T follicular helper cell (primary cell): ENCODE measurements at places on chromosomes 4 and X.
A peak's percentile ranks its signal among the peaks of the same experiment; 100 is the strongest.

DNA sequence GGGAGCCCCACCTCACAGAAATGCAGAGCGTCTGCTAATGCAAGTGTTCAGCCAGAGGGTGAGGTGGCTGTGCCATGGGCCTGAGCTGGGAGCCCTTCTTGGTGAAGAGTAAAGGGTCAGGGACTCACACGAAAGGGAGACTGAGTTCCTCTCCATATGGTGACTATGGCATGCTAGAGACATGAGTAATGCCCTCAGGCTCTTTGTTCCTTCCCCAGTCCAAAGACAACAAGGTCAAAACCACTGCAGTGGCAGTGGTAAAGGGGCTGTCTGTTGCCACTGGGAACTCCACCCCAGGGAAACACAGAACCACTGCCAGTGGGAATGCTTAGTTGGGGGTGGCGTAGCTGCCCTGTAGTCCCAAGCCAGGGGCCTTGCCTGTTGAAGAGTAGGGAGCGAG is 22.4 kb downstream of the RAB40AL start:
- DNase-seq, result no peak

DNA sequence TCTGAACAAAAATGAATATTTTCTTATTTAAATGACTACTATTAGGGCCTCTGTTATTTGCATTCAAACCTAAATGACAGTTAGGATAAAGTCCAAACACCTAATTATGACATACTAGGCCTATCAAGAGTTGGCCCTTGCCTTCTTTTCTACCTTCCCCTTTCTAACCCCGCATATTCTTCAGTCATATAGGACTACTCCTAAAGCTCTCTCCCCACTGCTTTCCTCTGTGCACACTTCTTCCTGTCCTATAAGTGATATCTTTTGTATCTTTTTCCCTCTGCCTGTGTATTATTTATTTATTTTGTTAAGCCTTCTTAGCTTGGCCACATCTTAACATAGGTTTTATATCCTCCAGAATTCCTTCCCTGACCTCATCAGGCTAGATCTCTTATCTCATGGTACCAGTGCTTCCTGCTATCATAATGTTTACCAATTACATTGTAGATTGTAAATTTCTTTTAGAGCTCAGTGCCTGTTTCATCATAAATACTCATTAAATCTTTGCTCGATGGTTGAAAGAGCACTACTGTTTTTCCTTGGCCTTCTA is 22.5 kb downstream of the ERVMER34-1 start:
- DNase-seq, result no peak

- no peak for DNase-seq
These were observed 14.6 kb upstream of the HNRNPD start for GRCh38 chr4:82388405-82388804.

DNA sequence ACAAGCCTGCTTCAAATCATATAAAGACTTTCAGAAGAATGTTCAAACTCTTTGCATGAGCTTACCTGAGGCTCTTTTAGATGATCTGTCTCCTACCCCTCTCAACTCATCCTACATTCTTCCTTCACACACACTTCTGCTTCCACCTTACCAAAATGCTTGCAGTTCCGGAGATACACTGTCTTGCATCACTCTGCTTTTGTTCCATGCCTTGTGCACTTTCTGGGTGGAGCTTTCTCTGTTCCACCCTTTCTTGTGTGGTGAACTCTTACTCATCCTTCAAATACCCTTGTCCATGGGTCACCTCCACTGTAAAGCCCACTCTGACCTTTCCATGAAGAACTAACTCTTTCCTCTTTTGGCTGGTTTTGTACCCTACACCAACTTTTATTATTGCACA is 18.4 kb upstream of the MGST2 start:
- no peak for DNase-seq

DNA sequence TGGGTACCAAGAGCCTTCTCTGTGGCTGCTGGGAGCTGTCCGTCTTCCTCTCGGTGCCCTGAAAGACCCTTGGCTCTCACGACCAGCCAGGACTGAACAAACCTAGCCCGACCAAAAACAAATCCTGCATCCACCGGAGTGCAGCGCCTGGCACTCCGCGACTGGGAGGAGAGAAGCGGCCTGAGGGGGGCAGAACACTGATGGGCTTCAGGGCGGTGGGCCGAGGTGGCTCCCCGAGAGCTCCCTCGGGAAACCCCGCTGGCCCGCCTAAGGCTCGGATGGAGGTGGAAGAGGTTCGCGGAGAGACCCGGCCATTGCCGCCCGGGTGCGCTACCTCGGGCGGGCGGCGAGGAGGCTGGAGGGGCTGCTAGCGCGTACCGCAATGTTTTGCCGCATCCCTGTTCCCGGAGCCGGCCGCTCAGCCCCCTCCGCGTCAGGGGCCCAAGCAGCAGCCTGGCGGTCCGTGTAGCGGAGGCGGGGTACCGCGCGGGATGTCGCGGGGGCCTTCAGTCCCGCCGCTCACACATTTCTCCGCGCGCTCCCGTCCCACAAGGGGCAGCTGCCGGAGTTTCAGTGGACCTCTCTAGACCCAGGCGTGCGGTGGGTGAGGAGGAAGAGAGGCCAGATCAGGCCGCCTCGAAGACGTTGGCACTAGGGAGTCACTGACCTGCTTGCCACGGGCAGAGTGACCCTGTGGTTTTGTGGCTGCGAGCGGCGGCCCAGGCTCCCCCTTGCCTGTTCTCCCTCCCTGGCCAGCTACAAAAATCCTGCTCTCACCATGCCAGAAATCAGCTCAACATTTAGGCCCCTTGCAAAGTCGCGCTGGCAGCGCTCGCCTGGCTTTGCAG is 2.2 kb downstream of the SLITRK4 start:
- DNase-seq, result no peak

DNA sequence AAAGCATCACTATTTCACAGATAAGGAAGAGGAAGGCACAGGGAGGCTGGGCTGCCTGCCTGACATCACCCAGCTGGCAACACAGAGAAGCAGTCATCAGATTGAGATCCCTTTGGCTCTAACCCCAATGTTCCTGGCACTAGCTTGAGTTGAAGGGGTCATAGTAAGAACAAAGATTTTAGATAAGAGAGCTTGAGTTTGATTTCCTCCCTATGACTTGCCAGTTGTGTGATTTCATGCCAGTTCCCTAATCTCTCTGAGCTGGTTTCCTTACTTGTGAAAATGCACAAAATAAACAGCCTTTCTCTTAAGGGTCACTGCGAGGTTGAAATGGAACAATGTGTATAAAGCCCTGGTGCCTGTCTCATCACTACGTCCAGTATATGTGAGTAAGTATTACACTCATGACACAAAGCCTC is 475.4 kb upstream of the HS3ST1 start:
- DNase-seq, result no peak

DNA sequence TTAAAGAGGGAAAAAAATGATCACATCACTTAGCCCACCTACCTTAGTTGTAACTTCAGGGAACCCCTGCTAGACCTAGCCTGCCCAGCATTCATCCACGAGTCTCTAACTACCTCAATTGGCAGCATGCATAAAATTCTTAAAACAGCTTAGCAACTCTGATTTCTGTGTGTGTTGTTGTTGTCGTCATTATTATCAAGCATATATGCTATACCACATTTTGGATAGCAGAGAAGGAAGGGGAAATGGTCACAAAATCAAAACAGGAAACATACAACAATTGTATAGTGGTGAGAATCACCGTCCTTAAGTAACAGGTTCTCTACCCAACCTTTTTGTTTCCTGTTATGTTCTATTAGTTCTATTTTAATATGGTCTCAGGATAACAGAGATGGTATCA is 2.7 kb upstream of the ACOT9 start:
- DNase-seq, result no peak

- DNase-seq, result no peak
These were observed 139.1 kb downstream of the KDR start for GRCh38 chr4:54986095-54986846.

DNA sequence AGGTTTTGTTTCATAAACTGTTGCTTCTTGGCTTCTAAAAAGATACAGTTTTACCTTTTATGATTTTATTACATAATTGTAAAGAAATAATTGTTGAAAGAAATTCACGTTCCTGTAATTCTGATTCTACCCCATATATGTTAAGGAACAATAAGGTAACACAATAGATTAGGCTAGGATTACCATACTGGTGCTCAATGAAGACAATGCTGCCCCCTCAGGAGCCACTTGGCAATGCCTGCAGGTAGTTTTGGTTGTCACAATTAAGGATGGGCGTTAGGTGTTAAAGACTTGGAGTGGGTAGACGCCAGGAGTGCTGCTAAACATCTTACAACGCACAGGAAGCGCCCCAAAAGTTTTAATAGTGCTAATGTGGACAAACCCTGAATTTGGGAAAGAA is 133.2 kb downstream of the NLGN4X start:
- DNase-seq, result no peak

- DNase-seq, result no peak
These were observed 221.2 kb downstream of the SPRY1 start for GRCh38 chr4:123617791-123618190.

- peak; percentile 37 for DNase-seq
These were observed 2.5 kb downstream of the COQ2 start for GRCh38 chr4:83282049-83282535.

GRCh38 chr4:166501941-166502382 is 628.9 kb downstream of the TLL1 start:
- no peak for DNase-seq

DNA sequence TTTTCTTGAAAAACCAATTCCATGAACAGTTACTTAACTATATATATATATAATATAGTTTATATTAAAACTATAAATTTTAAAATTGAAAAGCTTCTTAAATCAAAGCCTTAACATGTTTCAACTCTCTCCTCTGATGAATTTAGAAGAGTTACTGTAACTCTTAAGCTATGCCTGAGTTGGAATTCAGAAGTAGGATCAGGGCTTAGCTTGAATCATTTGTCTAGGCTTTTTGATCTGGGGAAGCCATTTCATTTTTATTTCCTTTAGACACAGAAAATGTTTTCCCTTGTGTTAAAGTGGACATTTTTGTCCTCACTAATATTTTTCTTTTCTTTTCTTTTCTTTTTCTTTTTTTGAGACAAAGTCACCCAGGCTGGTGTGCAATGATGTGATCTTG is 40.4 kb upstream of the PDLIM5 start:
- no peak for DNase-seq

- peak; percentile 27 for DNase-seq
These were observed 9.3 kb upstream of the SAT1 start for GRCh38 chrX:23773601-23774175.

DNA sequence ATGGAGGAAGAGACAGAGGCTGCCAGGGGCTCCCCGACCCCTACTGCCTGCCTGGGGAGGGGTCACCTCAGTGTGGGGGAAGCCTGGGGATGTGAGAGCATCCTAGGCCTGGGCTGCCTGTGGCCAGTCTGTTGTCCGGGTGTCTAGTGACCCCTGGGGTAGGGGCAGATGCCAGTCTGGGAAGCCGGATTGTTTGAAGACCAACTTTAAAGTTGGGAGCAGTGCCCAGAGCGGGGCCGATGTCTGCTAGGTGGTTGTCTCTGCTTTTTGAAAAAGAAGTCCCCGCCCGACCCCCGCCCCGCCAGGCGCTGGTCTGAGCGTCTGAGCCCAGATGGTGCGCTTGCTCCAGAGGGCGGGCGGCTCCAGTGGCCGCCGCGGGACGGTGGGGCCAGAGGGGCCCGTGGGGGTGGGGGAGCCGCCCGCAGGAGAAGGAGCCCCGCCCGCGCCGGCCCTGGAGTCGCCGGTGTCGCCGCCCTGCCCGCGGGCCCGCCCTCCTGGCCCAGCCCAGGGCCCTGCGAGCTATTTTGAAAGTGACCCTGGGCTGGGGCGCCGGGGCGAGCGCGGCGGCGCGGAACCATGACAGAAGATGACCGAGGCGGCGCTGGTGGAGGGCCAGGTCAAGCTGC is at the start of gene DOK7:
Gene DOK7 (plus strand): TSS at position 517 of the 626 bp plus-strand sequence. CDS start 70 bp downstream, at position 587.
- DNase-seq, result no peak

DNA sequence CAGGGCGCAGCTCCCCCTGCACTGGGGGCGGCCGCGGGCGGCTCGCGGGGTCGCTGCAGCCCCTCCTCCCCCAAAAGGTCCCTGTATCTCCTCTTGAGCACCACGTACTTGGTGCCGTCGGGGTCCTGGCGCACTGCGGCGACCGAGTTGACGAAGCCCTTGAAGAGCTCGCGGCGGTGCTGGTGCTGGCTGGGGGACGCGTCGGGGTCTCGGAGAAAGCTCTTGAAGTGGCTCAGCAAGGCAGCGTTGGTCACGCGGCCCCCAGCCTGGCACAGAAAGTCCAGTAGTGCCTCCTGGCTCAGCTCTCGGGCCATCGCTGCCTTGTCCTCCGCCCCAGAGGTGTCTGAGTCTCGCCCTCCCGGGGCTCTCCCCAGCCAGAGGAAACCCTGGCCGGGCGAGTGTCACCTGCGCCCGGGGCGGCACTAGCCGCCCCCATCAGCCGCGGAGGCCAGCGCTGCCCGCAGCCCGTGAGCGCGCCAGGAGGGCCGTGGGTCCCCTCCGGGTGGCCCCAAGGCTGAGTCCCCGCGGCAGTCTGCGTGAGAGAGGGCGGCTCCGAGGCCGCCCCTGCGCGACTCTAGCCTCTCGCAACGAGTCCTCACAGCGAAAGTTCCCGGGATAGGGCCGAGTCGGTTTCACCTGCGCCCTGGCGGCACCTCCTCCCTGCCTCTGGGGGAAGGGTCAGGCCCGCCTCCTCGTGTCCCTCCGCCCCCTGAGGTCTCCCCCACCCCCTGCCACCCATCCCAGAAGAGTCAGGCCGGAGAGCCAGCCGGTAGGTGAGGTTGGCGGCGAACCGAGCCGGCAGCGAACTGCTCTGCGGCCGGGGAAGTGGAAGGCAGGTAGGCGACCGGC is at the start of gene SOWAHB:
Gene SOWAHB (minus strand): TSS at position 609 of the 849 bp plus-strand sequence. CDS start 295 bp downstream, at position 314.
- peak; percentile 9 for DNase-seq

DNA sequence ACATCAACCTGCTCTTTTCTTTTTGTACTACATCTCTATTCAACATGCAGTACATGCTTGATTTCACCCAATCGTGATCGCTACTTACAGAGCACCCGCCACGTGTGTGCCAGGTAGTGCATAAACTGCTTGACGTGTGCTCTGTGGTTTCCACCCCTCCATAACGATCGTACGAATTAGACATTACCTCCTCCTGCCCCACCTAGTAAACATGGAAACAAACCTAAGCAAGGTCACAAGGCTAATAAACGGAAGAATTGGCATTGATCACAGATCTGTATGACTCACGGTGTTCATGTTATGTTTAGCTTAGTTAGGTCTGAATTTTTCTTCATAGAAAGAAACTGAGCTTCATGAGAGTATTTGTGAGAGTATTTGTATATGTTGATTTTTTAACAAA is 64.1 kb downstream of the STX18 start:
- no peak for DNase-seq

DNA sequence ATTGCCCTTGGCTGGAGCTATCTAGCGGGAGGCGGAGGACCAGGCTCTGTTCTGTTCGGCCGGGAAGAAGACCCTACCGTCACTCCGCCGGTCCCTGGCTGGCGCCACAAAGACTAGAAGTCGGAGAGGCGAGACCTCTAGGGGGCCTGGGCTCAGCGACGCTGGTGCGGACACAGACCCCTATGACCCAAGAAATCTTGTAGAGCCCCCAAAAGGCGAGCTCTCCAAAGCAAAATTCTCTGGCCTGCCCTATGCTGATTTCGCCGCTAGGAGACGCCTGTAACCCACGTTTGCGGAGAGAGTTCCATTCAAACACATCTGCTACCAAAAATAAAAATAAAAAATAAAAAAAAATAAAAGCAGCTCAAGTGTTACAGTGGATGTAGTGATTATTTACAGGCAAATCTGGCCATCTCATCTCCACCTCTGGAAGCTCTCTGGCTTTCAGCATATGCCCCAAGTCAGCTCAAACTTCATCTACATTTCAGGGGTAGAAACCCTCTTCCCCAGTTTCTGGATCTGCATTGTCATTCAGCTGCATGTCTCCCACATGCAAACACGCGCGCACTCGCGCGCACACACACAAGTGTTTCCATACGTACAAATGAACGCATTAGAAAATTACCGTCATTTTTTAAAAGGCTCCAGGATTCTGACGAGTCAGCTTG is 2.4 kb upstream of the PCDH10 start:
- DNase-seq, result no peak

GRCh38 chr4:125956276-125956675 is 641.5 kb downstream of the FAT4 start:
- DNase-seq, result no peak
